KBM-7 (cell line): ENCODE measurements at places on chromosomes 1 and 21.

GRCh38 chr1:76269155-76269554 is 194.6 kb downstream of the ST6GALNAC3 start:
- DNase-seq = no peak

DNA sequence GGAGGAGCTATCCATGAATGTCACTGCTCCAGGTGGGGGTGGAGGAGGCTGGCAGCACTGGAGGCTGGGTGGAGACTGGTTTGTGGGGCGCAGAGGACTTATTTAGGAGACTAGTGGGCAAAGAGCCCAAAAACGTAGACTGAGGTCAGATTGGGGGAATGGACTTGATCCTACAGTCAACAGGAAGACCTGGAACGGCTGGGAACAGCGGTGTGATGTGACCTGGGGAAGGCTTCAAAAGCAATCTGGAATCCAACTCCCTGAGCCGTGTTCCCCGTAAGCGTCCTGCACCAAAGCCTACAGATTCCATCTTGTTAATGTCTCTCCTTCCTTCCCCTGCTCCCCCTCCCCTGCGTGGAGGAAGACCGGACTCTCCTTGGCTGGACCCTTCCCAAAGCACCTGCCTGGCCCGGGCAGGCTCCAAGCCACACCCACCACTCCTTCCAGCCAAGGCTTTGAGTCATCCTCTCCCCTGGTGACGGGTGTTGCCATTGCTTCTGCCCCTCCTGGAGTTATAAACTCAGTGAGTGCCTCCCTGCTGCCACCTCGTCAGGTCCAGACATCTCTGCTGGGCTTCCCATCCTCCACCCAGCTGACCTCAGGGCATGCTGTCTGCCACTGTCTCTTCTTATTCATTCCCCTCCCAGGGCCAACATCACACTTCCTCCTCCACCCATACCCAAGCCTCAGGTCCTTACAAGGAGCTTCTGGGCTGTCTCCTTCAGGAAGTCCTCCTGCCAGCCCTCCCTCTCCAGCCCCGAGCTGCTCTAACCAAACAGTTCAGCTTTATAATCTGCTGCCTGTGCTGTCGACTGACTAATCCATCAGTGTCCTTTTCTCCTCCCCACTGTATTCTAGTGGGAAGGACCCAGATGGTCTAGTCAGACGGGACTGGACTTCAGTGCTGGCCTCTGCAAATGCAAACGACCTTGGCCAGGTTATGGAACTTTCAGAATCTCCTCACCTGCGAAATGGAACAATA is 1.6 kb upstream of the CLSTN1 start:
- DNase-seq = peak; percentile 62

GRCh38 chr1:204712708-204713430 is 27.3 kb upstream of the LRRN2 start:
- no peak for DNase-seq

DNA sequence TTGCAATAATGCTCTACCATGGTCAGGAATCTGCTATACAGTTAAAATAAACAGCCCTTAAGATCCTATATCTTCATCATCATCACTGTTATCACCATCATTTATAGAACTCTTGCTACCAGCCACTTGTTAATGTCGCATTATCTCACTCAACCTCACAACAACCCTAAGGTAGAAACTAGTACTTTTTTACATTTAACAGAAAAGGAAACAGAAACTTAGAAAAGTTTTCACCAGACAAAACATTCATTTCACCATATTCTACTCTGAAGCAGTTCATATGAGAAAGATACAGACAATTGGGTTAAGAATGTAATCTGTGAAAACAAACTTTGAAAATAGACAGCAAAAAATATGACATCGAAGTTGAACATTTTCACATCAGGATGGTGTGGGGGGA is 262.6 kb downstream of the ATG4C start:
- no peak for DNase-seq

DNA sequence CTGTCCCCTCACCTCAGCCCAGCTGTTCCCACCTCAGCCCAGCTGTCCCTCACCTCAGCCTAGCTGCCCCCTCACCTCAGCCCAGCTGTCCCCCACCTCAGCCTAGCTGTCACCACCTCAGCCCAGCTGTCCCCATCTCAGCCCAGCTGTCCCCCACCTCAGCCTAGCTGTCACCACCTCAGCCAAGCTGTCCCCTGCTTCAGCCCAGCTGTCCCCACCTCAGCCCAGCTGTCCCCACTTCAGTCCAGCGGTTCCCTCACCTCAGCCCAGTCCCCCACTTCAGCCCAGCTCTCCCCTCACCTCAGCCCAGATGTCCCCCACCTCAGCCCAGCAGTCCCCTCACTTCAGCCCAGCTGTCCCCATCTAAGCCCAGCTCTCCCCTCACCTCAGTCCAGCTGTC is 88.4 kb upstream of the CSF3R start:
- no peak for DNase-seq

DNA sequence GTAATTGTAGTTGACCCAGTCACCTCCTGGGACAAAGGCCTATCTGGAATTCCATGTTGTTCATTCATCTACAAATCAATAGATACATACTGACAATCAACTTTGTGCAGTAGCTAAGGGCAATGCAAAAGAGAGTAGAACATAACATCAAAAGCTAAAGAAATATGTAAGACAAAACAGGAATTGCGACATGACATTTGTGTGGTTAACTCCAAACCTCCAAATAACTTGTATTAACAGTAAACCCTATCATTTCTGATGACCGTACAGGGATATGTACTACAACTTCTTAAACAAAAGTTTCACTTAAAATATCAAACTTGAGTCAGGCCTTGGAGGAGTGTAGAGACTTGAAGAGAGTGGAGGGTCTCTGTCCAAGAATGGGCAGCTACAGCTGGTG is 317.6 kb downstream of the SPATA17 start:
- DNase-seq = no peak

- DNase-seq = no peak
Observed at GRCh38 chr1:30738040-30738714, 14.8 kb upstream of the MATN1 start.

DNA sequence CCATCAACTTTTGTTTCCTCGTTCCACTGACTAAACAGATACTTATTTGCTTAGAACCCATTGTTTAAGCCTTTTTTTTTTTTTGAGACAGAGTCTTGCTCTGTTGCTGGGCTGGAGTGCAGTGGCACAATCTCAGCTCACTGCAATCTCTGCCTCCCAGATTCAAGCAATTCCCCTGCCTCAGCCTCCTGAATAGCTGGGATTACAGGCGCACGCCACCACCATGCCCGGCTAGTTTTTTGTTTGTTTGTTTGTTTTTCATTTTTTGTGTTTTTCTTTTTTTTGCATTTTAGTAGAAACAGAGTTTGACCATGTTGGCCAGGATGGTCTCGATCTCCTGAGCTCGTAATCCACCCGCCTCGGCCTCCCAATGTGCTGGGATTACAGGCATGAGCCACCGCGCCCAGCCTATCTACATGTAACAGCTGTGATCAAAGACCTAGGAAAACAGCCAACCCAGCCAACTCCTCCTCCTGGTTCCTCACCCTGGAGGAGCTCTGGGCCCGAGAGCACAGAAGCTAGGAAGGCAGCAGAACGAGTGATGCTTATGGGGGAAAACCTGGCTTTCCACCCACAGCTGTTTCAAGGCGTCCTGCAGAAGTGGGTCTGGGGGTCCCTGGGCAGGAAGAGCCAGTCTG is 32.9 kb downstream of the KCNN3 start:
- no peak for DNase-seq
